Erythroblast (primary cell): ENCODE measurements at places on chromosomes 16 and 17.

GRCh38 chr16:66960270-66960669, 796 bp upstream of the CES3 start:
- no peak for DNase-seq

DNA sequence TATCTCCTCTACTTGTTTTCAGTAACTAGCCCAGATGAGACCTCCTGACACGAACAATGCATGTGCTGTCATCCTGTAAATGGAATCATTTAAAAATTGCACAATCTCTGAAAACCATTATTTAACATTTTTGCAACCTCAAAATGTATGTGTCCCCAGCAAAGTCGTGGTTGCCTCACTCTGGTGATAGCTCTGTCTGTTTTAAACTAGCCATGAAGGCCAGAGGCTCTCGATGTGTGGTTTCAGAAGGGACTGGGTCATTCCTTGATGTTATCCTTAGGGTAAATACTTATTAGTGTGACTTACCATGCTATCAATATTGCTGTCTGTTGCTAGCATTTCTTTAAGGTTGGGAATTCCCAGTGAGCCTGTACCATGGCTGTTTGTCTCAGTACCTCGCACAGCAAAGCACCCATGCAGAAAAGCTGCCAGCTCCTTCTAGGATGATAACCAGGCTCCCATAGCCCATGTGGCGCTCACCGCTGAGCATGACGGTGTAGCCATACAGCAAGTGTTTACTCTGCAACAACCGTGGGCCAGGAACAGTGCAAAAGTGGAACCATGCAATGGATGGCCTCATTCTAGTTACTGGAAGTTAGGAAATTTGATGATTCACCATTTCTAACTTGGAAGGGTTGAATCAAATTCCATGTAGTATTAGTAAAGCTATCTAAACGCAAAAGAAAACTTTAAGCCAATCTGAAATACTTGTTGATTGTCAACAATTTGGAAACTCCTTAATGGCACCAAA, 2.9 kb upstream of the PGS1 start:
- DNase-seq, result no peak

GRCh38 chr16:55991843-55992242, 116.7 kb upstream of the CES5A start:
- DNase-seq, result no peak

DNA sequence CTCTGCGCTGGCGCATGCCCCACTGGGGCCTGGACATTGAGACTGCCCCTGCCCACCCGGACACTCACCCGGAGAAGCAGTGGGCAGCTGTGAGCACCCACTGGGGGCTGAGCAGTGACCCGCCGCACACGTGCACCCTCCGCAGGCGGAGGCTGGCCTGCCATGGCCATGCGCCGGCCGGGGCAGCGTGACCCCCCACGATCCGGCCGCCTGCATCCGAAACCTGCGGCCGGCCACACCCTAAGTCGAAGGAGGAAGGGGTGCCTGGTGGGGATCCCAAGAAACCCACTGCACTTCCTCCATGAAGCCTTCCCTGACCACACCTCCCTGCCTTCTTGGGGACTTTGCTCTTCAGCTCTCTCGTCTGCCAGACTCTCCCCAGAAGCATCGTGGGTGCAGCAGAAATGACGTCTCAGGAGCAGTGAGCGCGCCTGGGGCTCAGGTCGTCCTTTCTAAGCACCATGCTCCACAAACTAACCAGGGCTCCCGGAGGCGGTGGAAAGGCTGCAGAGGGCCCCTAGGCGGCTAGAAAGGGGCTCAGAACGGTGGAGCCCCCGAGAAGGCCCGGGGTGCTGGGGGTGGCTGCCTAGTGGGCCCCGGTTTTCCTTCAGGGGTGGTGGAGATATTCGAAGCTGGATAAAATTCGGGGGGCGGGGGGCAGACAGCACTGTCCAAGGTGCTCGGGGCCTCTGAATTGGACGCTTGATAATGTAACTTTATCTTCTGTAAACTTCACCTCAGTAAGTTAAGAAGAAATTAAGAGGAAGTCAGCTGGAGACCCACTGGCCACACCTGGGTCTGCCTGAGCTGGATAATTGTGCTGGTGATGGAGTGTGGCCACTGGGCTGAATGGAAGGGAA, 1.5 kb downstream of the TPSG1 start:
- DNase-seq, result no peak

DNA sequence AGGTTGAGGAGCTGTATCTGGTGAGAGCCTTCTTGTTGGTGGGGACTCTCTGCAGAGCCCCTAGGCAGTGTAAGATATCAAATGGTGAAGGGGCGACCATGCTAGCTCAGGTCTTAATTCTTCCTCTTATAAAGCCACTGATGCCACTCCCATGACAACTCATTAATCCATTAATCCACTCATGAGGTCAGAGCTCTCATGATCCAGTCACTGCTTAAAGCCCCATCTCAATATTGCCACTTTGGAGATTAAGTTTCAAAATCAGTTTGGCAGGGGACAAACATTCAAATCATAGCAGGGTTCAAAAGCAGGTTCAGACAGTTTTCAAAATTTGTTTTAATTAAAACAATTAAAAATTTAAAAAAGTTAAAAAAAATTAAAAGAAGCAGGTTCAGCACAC, 13.1 kb upstream of the SPECC1 start:
- no peak for DNase-seq

- DNase-seq, result peak; percentile 77
Measured at GRCh38 chr17:74089869-74090464, 113.5 kb upstream of the RPL38 start.

DNA sequence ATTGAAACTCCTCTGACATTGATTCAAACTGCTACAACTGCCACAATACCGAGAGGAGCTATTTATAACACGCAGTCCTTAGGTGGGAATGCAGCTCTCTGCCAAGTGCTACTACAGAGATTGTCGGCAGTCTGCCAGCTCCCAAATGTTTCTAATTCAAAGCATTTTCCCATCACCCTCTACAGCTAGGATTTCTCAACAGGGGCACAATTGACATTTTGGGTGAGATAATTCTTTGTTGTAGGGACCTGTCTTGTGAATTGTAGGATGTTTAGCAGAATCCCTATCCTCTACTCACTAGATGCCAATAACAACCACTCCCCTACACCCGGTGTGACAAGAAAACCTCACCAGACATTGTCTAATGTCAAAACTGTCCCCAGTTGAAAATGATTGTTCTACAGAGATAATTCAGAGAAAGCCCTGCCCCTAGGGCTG, 7.8 kb upstream of the N4BP1 start:
- DNase-seq, result no peak

DNA sequence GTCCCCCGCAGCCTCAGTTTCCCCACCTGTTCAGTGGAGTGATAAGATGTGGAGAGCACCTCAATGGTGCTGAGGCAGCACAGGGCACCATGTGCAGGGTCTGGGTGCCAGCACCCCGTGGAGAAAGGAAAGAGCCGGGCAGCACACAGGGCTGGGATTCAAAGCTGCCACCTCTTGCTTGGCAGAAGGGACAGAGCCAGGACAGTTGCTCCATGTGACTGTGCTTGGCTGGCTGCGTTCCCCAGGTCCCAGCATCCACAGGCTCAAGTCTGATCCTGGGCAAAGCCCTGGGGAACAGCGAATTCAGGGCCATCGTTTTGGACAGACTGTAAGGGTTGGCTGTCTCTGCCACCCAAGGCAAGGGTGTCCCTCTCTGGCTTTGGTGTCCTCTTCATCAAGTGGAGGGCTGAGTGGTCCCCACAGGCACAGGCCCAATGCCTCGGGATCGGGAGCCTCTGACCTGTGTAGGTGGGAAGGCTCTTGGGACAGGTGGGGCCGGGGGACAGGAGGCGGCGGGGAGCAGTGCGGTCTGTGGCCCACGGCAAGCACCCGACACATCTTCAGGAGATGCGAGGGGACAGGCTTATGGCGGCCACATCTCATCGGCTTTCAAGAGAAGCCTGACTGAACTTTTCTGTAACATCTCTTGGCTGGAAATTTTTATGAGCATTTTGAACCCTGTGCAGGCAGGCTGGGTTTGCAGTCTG, 8.5 kb downstream of the ZNF469 start:
- DNase-seq, result no peak

- no peak for DNase-seq
Measured at GRCh38 chr17:55314784-55315491, 50.2 kb downstream of the HLF start.

GRCh38 chr16:12145918-12146317, 169.4 kb downstream of the SNX29 start:
- DNase-seq, result no peak

GRCh38 chr17:50458701-50459676, 9.7 kb downstream of the CHAD start:
- DNase-seq, result no peak

GRCh38 chr17:38889745-38890409, 20.0 kb downstream of the LASP1 start:
- no peak for DNase-seq

DNA sequence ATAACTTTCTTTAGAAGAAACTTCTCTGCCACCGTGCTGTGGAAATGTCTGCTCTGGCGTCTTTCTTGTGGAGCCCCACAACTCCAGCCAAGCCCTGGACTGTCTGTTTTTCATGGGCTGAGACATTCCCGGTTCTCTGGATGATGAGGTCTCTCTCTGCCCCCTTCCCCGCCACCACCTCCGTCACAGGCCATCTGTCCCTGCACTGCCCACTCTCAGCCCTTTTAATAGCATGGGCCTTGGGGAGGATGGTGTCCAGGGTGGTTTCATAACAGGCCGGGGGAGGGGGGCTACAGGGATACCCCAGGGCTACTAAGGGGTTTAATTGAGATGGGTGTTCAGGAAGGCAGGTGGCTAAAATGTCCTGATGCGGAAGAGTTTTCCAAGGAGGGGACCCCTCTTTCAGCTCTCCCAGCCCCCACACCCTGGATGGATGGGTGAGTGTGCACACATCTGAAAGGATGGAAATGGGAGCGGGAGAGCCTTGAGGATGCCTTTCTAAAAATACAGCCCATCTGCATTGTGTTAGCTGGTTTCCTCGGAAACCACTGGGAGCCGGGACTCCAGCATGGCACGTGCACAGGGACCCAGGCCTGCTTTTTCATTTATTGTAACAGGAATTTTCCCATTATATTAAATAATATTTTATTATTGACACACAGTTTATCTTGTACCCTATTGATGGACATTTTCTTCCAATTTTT, 14.6 kb upstream of the NDRG4 start:
- no peak for DNase-seq
